ENCODE measurements at places on chromosomes 7 and 10.

- DNase-seq, result no peak
These were observed 36.3 kb downstream of the ENTPD1 start for GRCh38 chr10:95792211-95792780.

DNA sequence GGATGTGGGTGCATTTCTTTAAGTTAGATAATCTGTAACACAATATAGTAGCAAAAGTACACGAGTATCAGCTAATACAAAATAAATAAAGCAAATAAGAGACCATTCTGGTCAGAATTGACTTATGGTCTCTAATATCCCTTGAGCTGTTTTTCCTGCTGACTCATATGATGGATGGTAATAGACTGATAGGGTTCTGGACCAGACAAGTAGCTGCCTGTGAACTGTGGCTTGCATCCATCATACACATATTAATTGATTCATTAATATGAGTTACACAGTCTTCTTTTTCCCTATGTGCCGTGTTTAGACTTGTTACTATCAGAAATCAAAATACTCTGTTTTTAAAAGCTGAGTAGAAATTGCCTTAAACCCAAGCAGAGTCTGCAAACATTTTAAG lies 762.8 kb downstream of the GATA3 start:
- DNase-seq, result no peak

- no peak for DNase-seq
These were observed 246.1 kb downstream of the TNS3 start for GRCh38 chr7:47335557-47336471.

GRCh38 chr10:48811461-48811860 lies 126.8 kb downstream of the WDFY4 start:
- DNase-seq, result no peak

DNA sequence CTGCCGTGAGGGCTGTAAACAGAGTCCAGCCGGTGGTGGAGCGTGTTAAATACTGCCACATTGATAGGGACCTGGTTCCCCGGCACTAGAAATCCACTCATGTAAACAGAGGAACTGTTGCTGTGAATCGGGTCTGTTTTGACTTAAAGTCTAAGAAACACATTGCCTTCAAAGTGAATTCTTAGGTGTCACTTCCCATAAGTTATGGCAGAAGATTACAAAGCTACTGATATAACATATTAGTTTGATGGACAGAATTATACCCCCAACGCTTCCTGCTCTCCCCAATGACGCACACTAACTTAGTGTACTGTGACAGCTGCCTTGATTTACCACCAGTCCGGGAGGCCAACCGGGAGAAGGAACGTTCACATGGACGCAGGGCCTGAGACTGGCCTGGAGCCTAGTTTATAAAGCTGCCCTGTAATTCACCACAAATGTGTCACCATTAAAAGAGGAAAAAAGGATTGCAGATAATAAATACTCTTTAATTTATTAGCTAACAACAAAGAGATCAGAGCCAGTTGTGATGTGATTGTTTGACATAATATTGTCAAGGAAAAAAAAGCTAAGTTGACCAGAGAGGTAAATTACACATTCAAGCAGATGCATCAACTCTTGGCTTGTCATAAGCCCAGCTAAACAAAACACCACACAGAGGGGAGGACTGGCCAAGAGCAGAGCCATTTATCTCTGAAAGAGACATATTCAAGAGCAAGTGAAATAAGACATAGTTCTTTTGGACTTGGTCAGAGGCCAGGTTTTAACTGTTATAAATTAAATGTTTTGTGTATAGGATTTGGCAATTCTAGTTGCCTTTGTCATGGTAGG lies 820.6 kb downstream of the LRMDA start:
- DNase-seq, result no peak

DNA sequence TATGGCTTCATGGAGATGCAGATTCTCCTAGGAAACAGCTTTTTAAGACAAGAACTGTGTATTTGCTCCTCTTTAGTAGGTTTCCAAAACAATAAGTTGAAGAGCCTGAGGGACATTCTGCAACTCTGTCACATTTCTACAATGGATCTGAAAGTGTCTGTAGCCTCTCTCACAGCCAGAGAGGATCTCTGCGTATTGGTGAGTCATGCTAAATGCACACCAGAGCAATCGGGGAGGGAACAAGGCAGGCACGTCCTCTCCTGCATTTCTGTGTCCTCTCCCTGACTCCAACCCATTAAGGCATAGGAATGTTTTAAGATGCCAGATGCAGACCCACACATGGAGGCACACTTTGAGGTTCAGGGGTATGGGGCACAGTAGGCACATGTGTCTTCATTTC lies 1126.4 kb upstream of the GHITM start:
- no peak for DNase-seq

DNA sequence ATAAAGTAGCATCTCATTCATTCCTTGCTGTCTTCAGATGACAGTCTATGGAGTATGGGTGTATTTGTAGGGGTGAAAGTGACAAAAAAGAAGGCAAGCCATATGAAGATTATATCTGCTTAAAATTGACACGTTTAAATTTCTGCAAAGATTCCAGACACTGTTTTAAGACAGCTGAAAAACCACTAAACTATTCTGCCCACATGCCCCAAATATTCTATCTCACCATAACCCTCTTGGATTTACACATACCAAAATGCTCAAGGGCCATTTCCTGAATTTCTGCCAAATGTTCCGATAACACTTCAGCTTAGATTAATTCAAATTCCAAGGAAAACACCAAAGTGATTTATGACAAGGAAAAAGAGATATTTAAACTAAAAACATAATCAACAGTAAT lies 99.9 kb upstream of the IL6 start:
- DNase-seq, result no peak

DNA sequence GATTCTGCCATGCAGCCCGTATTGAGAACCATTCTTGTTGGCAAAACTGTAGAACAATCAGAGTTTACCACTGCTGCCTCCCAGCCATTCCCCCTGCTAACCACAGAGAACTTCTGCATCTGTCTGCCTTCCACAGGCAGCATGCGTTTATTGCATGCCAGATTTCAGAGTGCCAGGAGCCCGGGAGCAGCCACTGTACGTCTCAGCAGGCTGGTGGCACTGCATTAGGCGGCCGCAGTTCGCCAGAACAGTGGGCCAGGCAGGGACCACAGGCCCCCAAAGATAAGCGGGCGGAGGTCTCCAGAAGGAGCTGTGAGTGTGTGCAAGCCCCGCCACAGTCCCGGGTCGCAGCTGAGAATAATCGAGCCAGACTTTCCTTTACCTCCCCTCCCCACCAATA lies 31.8 kb downstream of the ZNF467 start:
- DNase-seq, result no peak

- no peak for DNase-seq
These were observed 74.3 kb upstream of the SHH start for GRCh38 chr7:155886391-155887173.

GRCh38 chr10:98610301-98610700 lies 163.6 kb upstream of the HPS1 start:
- no peak for DNase-seq

All from activated CD4-positive, CD25-positive, alpha-beta regulatory T cell (primary cell).